ENCODE measurements at places on chromosomes 3 and 15.
A peak's percentile ranks its signal among the peaks of the same experiment; 100 is the strongest.

DNA sequence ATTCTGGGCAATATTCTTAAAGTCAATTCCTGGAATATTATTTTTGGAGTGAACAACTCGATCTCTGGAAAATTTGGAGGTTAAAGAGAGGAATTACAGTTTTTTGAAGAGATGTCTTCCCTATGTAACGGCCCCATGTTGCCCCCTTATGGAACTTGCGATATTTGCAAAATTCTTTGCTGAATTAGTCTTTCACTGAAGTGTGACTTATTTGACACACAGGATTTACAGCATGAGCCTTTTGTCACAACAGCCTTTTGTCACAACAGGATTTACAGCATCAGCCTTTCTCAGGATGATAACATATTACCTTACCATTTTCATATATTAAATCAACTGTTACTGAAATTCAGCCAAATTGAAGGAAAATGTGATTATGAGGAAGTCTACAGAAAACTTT is 37.8 kb upstream of the SPTSSB start:
- no peak for DNase-seq

GRCh38 chr3:159886050-159886449 is 102.6 kb upstream of the IL12A start:
- DNase-seq = no peak

GRCh38 chr3:192367616-192368015 is 359.7 kb downstream of the FGF12 start:
- no peak for DNase-seq

DNA sequence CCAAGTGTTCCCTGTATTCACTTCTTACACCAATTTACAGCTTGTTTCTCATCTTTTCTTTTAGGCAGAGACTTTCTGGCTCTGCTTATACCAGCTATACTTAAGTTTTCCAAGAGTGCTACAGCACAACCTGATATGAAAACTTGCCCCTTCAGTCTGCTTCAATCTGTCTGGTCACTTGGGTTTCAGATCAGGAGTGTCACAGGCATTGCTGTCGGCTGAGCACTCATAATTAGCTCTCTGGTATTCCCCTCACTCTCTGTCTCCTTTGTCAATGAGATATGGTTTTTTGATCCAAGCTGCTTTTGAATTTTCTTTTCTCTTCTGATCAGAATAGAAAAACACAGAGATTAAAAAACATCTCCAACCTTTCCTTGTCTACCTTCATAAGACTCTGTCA is 194.9 kb upstream of the UMPS start:
- DNase-seq = no peak

DNA sequence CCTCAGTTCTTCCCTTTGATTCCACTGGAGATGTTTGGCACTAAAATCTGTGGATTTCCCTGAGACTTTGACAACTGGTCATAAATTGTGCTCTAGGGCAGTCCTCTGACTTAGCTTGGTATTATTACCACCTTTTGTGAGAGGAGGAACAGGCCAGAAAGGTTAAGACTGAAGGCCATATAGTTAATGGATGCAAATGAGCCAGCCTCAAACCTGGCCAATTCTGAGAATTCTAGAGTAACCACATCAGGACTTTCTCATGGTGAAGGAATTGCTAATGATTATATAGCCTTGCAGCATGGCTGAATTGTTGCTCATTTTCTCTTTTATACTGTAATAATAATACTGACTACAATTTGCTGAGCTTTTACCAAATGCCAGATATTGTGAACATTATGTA is 162.5 kb downstream of the CADPS start:
- no peak for DNase-seq

- peak; percentile 79 for DNase-seq
These were observed 131.2 kb downstream of the KLF13 start for GRCh38 chr15:31457631-31458526.

- no peak for DNase-seq
These were observed 72.7 kb downstream of the ZNF621 start for GRCh38 chr3:40597441-40597840.

GRCh38 chr3:177710506-177710905 is 513.2 kb upstream of the TBL1XR1 start:
- DNase-seq = no peak

DNA sequence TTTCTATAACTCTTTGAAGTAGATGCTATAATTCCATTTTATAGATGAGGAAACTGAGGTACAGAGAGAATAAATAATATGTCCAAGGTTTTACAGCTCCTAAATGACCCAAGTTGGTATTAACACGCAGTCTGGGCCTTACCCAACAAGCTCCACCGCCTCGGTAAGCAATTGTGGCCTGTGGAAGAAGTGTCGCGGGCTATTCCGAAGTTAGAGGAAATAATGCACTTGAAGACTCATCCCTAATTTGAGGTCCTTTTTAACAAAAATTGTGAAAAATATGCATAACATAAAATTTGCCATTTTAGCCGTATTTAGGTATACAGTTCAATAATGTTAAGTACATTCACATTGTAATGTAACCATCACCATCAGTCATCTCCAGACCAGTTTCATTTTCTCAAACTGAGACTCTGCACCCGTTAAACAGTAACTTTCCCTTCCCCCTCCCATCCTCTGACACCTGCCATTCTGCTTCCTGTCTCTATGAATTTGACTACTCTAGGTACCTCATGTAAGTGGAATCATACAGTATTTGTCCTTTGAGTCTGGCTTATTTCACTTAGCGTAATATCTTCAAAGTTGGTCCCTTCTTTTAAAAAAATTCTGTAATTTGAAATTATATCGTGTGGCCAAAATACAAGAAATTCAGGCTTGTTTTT is 18.2 kb downstream of the IDH3A start:
- no peak for DNase-seq

DNA sequence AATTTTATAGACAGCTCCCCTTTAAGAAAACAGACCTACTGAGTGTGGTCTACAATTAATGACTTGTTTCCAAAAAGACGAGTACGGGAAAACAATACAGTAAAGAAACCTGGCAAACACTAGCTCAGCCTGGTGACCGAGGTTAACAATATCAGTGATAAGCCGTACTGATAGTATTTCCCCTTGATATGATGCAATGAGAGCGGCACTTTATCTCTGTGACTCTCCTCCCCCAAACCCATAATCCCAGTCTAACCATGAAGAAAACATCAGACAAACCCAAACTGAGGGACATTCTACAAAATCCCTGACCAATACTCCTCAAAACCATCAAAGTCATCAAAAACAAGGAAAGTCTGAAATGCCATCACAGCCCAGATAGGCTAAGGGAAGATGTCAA is 8.2 kb downstream of the DENND4A start:
- DNase-seq = no peak

GRCh38 chr3:113625834-113626233 is 70.6 kb downstream of the USF3 start:
- DNase-seq = no peak

DNA sequence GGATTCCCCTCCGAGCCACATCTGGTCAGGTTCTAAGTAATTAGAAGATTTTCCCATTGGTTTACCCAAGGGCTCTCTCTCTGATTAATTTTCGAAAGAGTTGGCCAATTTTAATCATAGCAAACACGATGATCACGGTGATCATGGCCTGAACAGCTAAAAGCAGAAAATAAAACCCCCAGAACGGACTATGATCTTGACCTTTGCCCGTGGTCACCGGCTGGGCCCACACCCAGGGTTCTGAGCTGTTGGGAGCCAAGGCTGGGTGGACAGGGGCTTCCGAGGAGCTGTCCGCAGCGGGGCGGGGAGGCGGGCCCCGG is 2.6 kb downstream of the GP5 start:
- no peak for DNase-seq

GRCh38 chr3:155651489-155652218 is 93.2 kb downstream of the PLCH1 start:
- DNase-seq = no peak

DNA sequence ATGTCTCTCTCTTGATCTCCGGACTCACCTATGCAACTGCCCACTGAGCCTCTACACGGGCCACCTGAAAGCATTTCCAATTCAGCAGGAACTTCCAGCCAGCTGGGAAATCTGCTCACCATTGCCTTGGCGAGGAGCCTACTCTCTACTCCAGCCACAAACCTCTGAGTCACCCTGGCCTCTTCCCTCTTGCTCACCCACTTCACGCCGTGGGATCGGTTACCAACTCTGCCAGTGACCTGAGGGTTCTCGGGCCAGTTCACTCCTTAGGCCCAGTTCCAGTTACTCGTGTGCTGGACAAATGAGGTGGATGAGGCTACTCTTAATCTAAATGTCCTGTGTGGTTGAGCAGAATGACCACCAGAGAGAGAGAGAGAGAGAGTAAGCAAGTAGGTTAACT is 70.1 kb downstream of the CEMIP start:
- DNase-seq = peak; percentile 55

- no peak for DNase-seq
These were observed 21.7 kb upstream of the ARHGEF3 start for GRCh38 chr3:56823421-56823926.

DNA sequence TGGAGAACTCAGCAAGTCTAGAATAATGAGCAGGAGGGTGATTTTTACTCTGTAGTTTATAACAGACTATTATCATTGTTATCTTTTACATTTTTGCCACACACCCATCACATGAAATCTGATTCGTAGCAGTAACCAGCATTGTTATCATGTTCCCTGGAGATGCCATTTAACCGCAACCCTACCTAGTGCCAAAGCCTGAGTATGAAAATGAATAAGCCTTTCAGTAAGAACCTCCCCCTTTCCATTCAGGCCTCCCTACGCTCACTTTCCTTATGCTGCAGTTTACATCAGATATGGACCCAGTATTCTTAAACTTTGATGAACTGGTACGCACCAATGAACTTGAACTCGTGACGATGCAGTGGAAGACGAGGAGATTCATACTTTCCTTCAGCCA is 158.7 kb upstream of the SPRED1 start:
- no peak for DNase-seq

GRCh38 chr3:171984883-171985282 is 54.5 kb upstream of the FNDC3B start:
- DNase-seq = no peak

GRCh38 chr3:37544869-37545352 is 316.8 kb upstream of the CTDSPL start:
- no peak for DNase-seq

DNA sequence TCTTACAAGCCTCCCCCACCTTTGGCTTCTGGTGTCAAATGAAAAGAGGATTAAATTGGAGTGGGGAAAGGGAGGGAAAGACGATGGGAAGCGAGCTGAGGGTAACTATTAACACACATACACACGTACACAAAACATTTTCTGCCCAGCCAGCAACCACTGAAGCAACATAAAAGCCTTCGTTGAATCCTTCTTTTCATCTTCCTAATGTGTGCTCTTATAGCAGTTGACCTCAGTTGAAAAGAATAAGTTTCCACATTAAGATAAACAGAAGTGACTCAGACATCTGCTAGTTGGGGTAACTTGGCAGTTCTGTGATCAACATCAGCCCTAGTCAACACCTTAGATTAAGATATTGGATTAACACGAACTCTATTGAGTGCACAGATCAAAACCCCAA is 558.5 kb downstream of the MECOM start:
- DNase-seq = no peak

DNA sequence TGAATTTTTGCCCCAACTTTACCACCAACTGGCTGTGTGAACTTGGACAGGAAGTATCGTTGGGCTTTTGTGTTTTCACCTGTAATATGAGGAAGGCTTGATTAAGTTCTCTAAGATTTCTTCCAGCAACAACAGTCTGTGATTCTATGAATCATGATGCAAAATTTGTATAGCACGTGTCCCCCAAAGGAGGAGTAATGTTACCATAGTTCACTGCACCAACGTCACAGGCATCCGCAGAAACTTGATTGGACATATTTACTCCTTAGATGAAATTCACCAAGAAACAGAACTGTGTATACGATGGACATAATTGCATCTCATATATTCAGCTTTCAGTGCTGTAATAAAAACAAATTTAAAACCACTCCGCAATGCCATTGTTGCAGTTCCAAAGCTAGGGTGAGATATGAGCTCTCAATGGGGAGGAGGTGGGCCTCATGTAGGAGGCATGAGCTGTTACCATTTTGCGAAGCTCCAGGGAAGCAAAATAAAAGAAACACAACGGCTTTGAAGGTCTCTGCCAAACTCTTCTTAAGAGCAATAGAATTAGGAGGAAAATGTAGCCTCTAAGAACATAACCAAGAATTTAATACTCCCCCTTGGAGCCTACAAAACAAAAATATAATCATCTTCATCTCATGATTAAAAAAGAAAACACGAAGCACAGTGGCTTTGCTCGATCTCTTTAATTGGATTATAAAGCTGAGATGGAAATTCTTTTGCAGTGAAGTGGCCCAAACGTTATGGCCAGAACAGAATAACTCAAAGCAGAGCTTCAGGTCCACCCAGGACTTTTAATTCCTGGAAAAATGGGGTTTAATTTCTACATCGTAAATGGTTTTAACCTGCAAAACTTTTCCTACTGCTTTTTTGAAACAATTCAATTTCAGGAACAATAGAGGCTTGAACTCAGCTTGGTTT is 80.7 kb downstream of the CHST2 start:
- DNase-seq = peak; percentile 13

GRCh38 chr15:77493324-77493907 is 72.7 kb downstream of the HMG20A start:
- no peak for DNase-seq

- no peak for DNase-seq
These were observed 12.8 kb downstream of the LRRC28 start for GRCh38 chr15:99264125-99264524.

- no peak for DNase-seq
These were observed 13.4 kb downstream of the PML start for GRCh38 chr15:74007820-74008371.

DNA sequence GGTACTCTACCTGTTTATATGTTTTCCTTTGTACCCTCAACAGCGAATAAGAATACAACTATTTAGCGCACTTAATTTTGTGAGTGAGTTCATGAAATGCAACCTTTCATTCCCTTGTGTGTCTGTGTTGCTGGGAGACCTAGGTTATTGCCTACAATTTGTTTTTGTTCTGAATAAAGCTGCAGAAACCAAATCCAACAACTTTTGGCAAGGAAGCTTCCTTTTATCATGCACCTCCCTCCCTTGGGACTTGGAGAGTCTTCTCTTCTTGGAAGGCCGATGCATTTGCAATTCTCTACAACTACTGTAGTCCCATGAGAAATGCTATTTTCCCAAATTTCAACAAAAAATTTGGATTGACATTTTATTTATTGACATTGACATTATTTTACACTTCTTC is 1002.4 kb upstream of the CADM2 start:
- no peak for DNase-seq

DNA sequence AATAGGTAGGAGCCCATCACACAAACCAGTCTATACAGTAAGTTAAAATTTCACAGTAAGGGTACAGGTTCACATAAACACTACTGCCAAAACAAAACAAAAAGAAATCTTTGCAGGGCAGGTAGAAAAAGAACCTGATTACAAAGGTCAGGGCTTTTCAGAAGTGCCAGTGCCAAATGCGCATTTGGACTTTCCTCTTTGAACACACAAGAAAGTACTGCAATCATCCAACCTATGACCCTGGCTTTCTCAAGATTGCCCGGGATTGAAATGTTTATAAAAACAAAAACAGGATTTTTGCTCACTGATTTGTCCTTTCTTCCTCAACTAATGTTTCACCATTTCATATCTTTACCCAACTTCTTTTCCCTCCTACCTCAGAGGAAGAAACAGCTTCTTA is 47.4 kb downstream of the CBLB start:
- DNase-seq = no peak

Measured in GM04503 (cell line).